ENCODE measurements at places on chromosomes 13 and 19. TPM values are rescaled to one million over a fixed set of nuclear protein-coding genes. Genes with fewer than 3 reads are reported as not detected.

DNA sequence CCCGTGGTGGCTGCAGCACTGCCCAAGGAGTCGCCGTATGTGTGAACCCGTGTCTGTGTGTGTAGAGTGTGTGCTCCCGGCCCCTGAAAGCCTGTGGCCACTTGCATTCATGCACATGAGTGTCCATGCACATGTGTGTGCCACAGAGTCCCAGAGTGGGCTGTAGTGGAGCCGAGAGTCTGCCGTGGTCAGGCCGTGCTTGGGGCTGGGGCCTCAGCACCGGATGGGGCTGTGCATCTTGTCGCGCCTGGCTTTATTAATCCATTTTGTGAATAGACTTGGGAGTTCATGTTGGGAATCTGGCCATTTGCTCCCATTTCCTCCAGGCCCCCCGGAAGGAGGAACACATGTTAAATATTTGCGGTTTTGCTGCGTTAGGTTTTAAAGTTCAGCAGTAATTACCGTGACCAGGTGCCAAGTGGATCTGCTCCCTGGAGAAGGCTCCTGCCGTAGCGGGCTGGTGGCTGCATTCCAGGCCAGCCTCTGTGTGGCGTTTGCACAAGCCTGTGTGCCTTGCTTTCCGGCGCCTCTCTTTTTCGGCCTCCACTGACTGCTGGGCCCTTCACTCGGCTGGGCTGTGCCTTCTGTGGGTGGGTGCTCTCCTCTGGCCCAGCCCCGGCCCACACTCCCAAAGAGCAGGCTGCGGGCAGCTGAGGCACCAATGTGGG, 69.2 kb upstream of the KCTD15 start:
- no peak overlapping the region for H3K27ac ChIP-seq
- H3K36me3 ChIP-seq, result no peaks in the 10 kb centered on the region
- no peak for DNase-seq
- no peaks in the 10 kb centered on the region for H3K4me1 ChIP-seq
- H3K4me3 ChIP-seq, result no peak overlapping the region
- H3K27me3 ChIP-seq, result peaks cover 5% of the 10 kb centered on the region

SHC2 gene
- not detected for total RNA-seq

DNA sequence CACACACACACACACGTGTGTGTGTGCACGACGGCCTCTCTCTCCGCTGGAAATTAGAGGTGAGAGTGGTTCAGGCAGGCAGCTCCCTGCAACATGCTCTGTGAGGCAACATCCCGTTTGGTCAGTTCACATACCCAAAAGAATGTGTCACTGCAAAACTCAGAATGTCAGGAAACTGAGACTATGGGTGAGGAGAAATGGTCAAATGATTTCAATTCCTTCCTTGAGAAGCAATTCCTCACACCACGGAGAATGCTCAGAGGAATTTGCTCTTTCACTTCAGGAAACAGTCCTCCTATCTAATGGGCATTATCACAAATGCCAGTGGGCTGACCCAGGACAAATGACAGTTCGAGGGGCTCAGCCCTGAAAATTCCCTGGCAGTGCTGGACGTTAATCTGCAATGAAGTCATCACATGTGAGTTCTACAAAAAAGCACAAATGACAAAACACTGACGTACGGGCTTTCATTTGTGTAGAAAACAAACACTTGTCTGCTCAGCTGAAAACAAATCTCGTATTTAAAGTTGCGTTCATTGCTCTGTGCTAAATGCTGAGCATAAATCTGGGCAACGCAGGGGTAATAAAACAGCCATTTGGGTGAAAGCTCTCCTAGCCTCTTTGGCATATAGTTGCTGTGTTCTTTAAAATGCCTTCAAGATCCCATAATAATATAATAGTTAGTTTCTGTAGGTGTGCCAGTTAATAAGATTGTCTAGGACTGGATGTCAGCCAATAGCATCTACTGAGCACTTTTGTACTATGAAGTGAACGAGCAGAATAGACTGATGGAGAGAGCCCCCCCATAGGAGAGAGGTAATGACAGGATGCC, 18.6 kb upstream of the LATS2 start:
- H3K4me3 ChIP-seq, result no peak overlapping the region
- H3K4me1 ChIP-seq, result peaks cover 3% of the 10 kb centered on the region
- H3K27ac ChIP-seq, result no peak overlapping the region

CYP4F2 gene
- total RNA-seq, result not detected

ZNF558 gene
- total RNA-seq, result 23.9 TPM

DNA sequence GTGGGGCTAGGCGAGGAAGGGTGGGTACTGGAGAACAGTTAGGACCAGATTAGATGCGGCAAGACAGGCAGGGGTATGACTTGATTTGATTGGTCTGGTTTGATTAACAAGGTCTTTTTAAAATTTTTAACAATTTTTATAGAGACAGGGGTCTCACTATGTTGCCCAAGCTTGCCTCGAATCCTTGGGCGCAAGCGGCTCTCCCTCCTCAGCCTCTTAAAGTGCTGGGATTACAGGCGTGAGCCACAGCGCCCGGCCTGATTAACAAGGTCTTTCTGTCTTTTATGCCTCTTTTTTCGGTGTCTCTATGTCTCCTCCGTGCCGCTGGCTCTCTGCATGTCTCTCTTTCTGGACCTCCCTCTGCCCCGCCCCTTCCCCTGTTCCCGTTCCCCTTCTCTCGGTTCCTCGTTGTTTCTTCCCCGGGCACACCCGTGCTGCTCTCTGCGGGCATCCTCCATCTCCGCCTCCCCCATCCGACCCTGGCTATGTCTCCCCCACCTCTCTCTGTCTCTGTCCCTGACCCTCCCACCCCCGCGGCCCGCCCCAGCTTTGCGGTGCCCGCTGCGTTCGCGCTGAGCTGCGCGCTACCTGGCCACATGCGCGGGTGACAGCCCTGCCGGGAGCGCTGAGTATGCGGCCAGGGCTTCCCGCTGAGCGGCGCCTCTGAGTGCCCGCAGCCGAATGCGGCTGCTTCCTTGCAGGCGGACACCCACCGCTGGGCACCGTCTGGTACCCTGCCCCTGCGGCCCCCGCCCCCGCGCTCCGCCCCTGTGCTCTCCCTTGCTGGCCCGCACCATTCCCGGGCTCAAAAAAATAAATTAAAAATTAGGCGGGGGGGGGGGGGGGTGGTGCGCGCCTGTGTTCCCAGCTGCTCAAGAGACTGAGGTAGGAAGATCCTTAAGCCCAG, 8.1 kb upstream of the SDHAF1 start:
- DNase-seq, result peak; percentile 39
- no peak overlapping the region for H3K27ac ChIP-seq
- H3K36me3 ChIP-seq, result peaks cover 1% of the 10 kb centered on the region
- peaks cover 40% of the 10 kb centered on the region for H3K27me3 ChIP-seq
- H3K4me3 ChIP-seq, result peak overlapping the region; percentile 76

DNA sequence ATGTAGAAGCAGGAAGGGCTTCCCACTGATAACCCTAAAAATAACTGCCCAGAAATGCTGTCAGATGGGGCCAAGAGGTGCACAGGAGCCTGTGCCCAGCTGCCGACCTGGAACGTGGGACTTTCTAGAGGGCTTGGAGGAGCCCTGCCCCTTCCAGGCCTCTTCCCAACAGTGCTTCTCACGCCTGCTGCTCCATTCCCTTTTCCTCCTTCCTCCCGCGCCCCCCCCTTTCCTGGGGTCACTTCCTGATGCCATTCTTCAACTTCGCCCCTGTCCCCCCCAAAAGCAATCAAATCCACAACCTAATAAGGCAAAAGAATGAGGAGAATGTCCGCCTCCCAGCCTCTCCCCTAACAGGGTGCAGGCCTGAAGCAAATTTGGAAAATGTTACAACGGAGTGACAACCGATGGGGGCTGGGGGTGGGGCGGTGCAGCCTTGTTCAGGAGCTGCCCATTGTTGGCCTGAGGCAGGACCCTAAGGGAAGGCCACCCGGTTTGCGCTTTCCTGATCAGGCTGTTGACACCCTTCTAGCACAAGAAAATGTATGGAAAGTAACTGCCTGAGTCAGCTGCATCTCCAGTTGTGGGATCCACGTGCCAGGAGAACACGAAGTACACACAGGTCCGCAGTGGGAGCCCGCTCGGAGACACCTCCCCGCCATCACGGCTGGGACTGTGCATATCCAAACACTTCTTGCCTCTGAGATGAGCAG, 18.7 kb downstream of the ACTN4 start:
- no peak overlapping the region for H3K27ac ChIP-seq
- DNase-seq, result no peak
- H3K4me1 ChIP-seq, result peaks cover 53% of the 10 kb centered on the region
- H3K27me3 ChIP-seq, result peaks cover 20% of the 10 kb centered on the region
- peaks cover 6% of the 10 kb centered on the region for H3K36me3 ChIP-seq
- no peak overlapping the region for H3K4me3 ChIP-seq

CD37 gene
- 189 TPM for total RNA-seq

DNA sequence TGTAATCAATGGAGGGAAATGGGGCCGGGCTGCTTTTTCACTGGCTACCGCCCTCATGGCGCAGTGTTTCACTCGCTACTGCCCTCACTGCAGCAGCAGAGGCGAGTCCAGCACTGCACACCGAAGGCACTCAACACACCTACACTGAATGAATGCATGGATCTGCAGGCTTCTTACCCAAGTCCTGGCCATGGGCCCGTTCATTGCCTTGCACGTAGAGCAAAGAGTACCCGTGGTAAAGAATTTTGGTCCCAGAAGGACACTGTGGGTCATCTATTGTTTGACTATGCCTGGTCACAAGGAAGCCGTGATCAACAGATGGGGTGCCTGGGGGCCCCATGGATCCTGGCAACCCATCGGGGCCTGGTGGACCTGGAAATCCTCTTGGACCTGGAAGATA, 144.9 kb downstream of the COL4A1 start:
- no peak overlapping the region for H3K4me3 ChIP-seq
- no peak overlapping the region for H3K27ac ChIP-seq
- DNase-seq, result no peak
- H3K27me3 ChIP-seq, result peaks cover 4% of the 10 kb centered on the region
- no peaks in the 10 kb centered on the region for H3K4me1 ChIP-seq

PSG2 gene
- total RNA-seq, result not detected

C1QTNF9B gene
- not detected for total RNA-seq

COX7A1 gene
- not detected for total RNA-seq

- H3K27ac ChIP-seq, result no peak overlapping the region
- no peak for DNase-seq
- no peaks in the 10 kb centered on the region for H3K27me3 ChIP-seq
- no peaks in the 10 kb centered on the region for H3K36me3 ChIP-seq
Observed at GRCh38 chr13:37797631-37798030, 71.9 kb downstream of the TRPC4 start.

DNA sequence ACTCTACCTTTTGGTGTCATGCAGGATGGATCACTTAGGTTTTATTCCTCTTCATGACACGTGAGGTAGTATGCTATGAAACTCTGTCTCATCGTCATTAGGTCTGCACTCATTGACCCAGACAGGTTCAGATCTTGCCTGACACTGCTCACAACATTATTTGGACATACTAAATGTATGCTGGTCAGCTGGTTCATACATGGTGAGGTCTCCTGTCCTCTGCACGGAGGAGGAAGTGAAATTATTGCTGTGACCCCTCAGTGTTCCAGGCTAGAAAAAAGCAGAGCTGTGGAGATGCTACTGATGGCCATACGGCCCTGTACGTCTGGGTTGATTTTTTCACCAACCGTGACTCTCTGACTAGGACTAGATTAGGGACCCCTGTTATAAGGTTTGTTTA, 35.8 kb downstream of the LATS2 start:
- H3K27ac ChIP-seq, result no peak overlapping the region
- no peak overlapping the region for H3K4me3 ChIP-seq

DNA sequence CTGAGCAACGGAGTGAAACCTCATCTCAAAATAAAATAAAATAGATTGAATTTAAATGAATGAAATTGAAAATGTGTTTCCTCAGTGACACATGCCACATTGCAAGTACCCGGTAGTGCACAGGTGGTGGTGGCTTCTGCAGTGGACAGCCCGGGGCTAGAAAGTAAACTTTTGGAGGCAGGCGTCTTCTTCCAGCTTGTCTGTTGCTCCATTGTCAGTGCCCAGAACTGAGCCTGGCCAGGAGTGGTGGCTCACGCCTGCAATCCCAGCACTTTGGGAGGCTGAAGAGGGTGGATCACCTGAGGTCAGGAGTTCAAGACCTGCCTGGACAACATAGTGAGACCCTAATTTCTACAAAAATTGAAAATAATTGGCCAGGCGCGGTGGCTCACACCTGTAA, 5.7 kb downstream of the MYH14 start:
- no peak overlapping the region for H3K27ac ChIP-seq
- no peak overlapping the region for H3K4me3 ChIP-seq
- H3K36me3 ChIP-seq, result no peaks in the 10 kb centered on the region
- DNase-seq, result no peak
- peaks cover 18% of the 10 kb centered on the region for H3K27me3 ChIP-seq

PTGIR gene
- total RNA-seq, result 17.2 TPM

DNA sequence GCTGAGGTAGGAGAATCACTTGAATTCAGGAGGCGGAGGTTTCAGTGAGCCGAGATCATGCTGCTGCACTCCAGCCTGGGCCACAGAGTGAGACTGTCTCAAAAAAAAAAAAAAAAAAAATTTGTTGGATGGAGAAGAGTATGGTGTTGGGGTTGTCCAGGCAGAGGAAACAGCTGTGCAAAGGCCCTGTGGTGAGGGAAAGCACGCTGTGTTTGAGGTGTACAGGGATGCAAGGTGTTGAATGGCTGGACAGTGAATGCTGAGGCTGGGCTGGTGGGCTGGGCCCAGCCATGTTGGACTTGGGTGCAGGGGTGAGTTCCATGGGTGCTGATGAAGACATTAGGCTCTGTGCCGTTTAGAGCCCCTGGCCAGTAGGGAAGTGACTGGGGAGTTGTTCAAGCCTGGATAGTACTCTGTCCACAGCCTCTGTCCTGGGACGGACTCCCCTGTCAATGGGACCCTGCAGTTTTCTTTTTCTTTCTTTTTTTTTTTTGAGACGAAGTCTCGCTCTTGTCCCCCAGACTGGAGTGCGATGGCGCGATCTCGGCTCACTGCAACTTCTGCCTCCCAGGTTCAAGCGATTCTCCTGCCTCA, 18.6 kb downstream of the PRR12 start:
- no peaks in the 10 kb centered on the region for H3K27me3 ChIP-seq
- peaks cover 13% of the 10 kb centered on the region for H3K4me1 ChIP-seq
- H3K4me3 ChIP-seq, result no peak overlapping the region
- H3K36me3 ChIP-seq, result peaks cover 5% of the 10 kb centered on the region
- H3K27ac ChIP-seq, result no peak overlapping the region

DNA sequence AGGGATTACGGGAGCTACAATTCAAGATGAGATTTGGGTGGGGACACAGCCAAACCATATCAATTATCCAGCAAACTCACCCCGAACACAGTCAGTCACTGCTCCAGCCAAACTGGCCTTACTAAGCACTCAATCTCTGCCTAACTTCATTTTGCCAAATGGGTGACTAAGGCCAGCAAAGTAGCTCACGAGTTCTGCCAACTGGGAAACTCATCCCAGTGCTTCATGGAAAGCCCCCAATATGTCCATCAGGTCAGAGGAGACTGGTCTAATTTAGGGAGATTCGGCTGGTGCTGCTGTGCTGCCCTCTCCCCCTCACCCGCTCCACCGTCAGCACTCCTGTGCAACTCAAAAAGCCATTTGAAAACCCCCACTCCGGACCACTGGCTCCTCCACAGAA, 324.0 kb downstream of the FOXO1 start:
- H3K36me3 ChIP-seq, result no peaks in the 10 kb centered on the region
- no peaks in the 10 kb centered on the region for H3K27me3 ChIP-seq
- H3K4me3 ChIP-seq, result no peak overlapping the region
- H3K27ac ChIP-seq, result no peak overlapping the region
- DNase-seq, result no peak
